ENCODE measurements at places on chromosomes 1 and 21.
A peak's percentile ranks its signal among the peaks of the same experiment; 100 is the strongest.

DNA sequence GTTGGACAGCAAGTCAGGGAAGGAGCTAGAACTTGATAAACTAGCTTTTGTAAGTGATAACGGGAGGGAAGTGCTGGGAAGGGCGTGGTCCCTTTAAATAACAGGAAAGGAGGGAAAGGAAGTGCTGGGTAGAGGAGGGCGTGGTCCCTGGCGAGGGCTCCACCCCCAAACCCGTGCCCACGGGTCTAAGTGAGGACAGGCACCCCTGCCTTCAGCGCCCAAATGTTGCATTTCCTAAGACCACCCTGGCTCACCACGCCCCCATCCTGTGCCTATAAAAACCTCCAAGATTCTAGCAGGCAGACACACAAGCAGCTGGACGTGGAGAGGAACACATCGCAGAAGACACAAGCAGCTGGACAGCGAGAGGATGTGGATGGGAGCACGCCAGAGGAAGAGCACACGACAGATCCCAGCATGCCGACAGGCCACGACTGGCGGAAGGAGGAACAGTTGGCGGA lies 58.5 kb downstream of the PALMD start:
- DNase-seq: no peak

GRCh38 chr1:193104907-193105820 lies at the start of gene GLRX2:
Gene GLRX2, minus strand, starts transcription at chr1:193105414. Its CDS starts 32 bp downstream, at chr1:193105382.
- peak; percentile 57 for DNase-seq

- no peak for DNase-seq
Measured at GRCh38 chr1:169495916-169496315, 10.2 kb upstream of the SLC19A2 start.

GRCh38 chr1:15410223-15410883 lies 665 bp downstream of the EFHD2 start:
- DNase-seq: no peak

GRCh38 chr1:32126770-32127169 lies 18.9 kb downstream of the KPNA6 start:
- DNase-seq: no peak

DNA sequence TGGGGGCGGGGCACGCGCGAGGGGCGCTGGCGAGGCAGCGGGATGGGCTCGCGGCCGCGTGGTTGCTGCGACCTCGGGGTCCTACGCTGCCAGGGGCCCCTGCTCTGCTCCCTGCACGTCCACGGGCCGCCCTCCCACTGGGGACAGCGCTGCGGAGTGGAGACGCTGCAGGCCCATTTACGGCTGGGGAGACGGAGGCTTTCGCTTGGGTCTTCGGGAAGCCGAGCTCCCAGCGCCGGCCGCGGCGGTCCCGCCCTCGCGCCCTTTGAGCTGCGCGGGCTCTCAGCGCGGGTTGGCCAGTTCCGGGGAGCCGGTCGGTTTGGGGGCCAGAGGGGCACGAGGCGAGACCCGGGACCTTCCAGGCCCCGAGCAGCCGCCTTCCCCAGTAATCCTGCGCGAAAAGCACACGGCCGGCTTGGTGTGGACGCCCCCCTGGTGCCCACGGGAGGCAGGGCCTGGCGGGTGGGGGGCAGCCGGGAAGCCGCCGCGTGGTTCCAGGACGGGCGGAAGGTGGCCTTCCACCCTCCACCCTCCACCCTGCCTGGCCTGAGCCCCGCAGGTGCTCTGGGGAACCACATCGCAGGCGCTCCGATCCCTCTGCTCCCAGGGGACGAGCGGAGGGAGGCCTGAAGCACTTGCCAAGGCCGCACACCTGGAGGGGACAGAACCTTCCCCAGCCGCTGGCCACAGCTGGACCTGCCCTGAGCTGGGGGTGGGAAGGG lies 570 bp upstream of the PEX10 start:
- DNase-seq: peak; percentile 55

DNA sequence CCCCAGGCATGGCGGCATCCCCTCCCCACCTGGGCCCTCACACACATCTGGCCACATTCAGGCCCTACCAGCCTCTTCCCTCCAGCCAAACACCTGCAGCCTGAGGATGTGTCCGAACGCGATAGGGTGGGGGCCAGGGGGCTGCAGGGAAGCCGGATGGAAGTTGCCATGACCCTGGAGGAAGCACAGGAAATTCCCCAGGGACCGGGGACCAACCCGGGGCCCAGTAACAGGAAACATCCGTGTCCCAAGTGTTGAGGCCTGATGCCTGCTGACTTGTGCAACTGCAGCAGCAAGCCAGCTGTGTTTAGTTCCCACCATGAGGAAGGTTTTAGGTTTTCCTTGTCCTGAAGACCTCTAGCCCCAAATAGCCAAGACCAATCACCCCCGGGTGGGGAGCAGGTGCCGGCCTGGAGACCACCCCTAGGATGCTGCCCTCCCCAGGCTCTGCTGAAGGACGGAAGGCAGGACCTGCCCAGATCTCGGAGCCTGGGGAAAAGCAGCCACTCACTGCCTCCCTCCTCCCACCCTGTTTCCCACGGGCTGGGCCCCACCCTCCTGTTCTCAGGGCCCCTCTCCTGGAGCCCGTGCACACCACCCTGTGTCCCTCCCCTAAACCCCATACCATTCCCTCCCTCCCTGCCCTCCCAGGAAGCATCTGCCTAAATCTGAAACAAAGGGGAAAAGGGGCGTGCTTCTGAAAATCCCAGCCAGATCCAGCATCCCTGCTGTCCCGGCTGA lies 29.8 kb downstream of the MEGF6 start:
- DNase-seq: no peak

- no peak for DNase-seq
Measured at GRCh38 chr1:29544406-29544805, 308.1 kb downstream of the PTPRU start.

DNA sequence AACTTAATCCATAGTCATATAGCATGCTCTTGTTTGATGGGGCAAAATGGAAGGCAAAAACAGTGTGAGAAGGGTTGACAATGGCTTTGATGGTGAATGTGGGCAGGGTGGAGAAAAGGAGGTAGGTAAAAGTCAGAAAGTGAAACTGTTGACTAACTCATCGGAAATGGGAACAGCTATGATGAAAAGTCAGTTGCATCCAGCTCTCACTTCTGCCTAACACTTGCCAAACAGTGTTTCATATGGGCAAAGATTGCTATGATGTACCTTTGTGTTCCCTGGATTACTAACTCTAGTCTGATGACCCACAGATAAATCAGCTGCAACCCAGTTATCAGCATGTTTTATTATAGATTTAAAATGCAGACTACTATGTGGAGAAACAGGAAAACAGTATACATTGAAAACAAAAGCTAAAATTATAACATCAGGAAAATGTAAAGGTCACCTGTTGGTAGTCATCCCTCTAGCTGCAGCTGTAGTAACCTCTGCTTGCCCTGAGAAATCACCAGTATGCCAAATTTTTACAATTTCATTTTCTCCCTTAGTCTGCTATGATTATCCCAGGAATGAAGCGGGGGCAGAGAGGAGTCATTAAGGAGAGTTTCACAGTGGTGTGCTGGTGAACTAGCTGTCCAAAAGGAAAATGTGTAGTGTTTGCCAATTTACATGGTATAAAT lies 11.7 kb downstream of the TNFSF18 start:
- DNase-seq: no peak

DNA sequence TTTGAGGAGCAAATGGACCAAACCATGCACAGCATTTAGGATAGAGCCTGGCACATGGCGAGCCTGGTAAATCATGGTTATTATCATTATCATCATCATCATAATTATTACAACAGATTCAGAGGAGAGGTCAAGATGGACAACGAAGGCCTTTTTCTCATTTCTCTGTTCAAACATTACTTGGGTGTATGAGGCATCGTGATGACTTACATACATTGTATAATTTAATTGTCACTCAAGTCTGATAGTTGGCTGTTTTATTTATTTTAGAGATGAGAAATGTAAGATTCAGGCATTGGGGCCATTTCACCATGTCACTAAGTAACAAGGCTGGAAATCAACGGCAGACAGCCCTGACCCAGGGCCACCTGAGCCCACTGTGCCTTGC lies 68.1 kb downstream of the SLC35F3 start:
- DNase-seq: no peak

DNA sequence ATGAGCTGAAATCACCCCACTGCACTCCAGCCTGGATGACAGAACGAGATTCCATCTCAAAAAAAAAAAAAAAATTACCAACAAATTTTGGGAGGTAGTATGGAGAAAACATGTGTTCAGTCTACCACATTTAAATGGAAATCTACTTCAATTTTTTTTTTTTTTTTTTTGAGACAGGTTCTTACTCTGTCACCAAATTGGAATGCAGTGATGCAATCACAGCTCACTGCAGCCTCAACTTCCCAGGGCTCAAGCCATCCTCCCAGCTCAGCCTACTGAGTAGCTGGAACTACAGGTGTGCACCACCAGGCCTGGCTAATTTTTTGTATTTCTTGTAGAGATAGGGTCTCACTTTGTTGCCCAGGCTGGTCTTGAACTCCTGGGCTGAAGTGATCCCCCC lies 82.1 kb downstream of the GFI1 start:
- no peak for DNase-seq

DNA sequence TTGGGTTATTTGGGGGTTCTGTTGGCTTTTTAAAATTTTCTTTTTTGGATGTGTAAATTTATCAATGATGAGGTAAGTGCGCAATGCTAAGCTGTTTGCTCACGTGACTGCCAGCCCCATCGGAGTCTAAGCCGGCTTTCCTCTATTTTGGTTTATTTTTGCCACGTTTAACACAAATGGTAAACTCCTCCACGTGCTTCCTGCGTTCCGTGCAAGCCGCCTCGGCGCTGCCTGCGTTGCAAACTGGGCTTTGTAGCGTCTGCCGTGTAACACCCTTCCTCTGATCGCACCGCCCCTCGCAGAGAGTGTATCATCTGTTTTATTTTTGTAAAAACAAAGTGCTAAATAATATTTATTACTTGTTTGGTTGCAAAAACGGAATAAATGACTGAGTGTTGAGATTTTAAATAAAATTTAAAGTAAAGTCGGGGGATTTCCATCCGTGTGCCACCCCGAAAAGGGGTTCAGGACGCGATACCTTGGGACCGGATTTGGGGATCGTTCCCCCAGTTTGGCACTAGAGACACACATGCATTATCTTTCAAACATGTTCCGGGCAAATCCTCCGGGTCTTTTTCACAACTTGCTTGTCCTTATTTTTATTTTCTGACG lies 3.1 kb downstream of the OLIG2 start:
- DNase-seq: no peak

DNA sequence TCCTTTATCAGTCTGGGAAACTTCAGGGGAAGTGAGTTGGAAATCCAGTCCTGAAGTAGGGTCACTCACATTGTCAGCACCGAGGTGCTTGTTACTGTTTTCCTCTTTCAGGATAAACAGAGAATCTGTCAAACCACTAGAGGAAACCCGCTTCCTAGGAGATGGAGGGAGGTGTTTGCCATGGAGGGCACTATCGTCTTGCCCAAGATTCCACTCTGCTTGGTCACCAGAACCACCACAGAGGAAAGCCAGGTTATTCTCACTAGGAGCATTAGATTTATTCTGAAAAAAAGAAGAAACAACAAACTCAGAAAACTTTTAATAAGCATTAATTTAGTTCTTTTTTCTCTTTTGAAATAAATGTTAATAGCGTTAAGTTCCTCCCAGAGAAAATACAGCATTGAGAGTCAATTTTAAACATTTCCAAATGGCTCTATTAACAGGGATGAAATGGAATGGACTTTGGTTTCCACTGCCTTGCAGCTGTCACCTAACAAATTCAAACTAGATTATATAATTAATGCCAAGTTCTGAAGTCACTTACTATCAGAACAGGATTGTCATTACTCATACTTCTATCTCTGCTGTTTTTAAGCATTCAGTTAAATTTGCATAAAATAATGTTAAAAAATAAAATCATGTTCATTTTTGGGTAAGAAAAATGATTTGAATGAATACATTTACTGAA lies 242.8 kb downstream of the CRB1 start:
- no peak for DNase-seq

GRCh38 chr1:179599623-179600249 lies 8.1 kb downstream of the TDRD5 start:
- no peak for DNase-seq

GRCh38 chr1:165537356-165538109 lies 6.3 kb upstream of the LRRC52 start:
- no peak for DNase-seq

DNA sequence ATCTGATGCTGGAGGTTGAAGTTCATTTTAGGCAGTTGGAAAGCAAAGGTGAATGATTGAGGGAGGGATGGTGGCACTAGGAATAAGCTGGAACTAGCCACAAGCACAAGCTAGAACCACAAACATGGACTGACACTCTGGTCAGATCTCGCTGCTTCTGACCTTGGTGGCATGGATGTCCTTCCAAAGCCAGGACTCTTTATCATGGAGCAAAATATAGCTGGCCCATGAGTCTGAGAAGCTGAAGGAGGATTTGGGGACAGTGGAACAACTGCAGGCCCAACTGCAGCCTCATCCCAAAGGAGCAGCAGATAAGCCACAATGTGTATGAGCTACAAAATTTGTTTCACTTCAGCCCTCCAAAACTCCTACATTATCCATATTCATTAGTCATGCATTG lies 35.5 kb downstream of the SRSF11 start:
- DNase-seq: no peak

DNA sequence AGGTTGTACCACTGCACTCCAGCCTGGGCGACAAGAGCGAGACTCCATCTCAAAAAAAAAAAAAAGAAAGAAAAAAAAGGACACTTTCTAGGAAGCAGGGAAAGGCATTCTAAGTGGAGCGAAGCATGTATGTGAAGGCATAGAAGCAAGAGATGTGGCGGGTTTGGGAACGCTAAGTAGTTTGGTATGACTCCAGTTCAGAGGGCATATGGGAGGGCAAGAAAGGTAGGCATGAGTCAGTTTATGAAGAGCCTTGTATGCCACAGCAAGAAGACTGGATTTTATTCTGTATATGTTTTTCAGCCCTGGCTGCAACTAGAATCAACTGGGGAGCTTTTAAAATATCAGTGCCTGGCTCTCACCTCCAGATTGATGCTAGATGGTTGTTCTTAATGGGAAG lies 4.4 kb upstream of the ELOVL1 start:
- no peak for DNase-seq

DNA sequence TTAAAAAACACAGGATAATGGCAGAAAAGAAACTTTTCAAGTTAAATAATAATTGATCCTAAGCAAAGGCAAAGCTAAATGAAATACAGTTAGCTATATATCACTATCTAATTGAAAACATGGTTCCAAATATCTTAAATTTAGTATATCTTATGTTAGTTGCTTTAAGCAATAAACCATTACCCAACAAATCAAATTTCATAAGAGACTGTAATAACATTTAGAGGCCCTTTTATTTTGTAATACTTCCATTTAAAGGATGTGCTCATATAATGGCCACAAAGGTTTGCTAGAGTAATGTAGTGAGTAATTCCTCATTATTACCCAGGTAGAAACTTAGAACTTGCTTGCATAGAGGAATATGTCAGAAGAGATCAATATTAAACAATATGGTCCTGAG lies 32.3 kb downstream of the RPL5 start:
- DNase-seq: no peak

DNA sequence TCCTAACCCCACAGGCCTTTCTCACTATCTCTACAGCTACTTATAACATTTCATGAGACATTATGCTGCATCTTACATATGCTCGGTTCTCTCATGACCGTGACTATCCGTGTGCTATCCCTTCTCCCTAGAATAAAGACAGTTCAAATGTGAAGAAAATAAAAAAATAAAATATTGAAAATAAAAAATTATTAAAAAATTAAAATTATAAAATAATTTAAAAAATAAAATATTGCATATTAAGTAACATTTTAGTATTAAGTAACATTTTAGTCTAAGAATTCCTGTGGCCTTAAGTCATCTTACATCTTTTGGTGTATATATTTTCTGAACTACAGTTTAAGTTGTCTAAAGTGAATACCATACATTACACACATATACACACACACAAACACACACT lies 415.5 kb downstream of the DPYD start:
- no peak for DNase-seq

GRCh38 chr1:116874733-116875249 lies 34.9 kb upstream of the PTGFRN start:
- no peak for DNase-seq

- DNase-seq: no peak
Measured at GRCh38 chr1:12511128-12511484, 106.9 kb downstream of the DHRS3 start.
